ENCODE measurements at places on chromosomes 2 and 18.

DNA sequence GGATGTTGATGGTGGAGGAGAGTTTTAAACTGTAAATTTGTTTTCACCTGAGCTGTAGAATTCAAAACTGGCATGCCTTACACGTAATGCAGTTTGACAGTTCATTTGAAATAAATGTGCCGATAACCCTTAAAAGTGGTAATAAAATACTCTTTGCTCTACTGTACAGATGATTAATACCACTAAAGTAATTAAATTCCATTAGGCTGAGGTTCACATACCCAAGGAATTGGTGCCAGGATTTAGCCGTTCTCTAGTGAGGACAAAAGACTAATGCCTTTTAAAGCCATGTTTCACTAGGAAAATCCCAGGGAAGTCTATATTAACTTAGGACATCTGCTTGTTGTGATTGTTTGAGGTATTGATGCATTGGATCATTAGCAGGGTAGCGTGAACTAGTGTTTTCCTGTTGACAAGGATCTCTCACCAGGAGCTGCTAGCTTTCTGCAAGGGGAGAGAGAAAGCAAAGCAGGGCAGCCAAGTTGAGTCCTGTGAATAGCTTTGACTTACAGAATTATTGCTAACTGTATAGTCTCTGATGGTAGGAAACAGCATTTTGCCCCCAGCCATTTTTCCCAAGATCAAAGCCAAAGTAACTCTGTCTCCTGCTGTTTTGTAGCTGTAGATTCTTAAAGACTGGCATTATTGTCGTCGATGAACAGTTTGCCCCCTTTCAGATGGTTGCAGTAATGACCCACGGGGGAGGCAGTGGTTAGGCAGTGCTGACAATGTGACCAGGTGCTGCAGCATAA, 280.9 kb upstream of the FANCL start:
- no peak for DNase-seq

- DNase-seq, result peak; percentile 38
Measured at GRCh38 chr2:51597086-51597485, 565.2 kb upstream of the NRXN1 start.

- no peak for DNase-seq
Measured at GRCh38 chr18:31204166-31204565, 41.5 kb upstream of the DSC1 start.

- DNase-seq, result no peak
Measured at GRCh38 chr2:239192975-239193374, 207.8 kb downstream of the HDAC4 start.

GRCh38 chr2:109380502-109381326, 233.1 kb downstream of the SEPTIN10 start:
- DNase-seq, result no peak

DNA sequence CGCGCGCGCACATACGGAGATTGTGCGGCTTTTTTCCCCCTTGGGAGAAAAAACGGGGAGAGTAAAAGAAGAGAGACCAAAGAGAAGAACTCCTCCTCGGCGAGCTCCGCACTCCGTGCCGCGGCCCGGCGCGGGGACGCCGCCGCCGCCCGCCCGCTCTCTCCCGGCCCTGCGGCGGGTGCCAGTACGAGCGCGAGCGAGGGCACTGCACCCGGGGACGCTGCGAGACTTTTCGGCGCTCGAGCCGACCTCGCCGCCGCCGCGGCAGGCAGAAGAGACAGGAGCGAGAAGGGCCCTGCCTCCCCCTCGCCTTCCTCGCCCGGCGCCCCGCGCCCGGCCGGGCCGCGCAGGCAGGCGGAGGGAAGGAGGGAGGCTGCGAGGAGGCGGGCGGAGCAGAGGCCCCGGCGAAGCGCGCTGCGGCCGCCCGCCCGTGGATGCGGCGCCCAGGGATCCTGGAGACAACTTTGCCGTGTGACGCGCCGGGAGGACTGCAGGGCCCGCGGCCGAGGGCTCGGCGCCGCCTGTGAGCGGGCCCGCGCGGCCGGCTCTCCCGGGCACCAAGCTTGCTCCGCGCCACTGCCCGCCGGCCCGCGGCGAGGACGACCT, 857 bp upstream of the INHBB start:
- no peak for DNase-seq

DNA sequence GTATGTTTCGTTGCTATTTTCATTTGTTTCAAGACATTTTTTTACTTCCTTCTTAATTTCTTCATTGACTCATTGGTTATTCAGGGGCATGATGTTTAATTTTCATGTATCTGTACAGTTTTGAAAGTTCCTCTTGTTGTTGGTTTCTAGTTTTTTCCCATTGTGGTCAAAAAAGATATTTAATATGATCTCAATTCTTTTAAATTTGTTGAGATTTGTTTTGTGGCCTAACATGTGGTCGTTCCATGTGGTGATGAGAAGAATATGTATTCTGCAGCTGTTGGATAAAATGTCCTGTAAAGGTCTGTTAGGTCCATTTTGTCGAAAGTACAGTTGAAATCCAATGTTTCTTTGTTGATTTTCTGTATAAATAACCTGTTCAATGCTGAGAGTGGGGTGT, 110.3 kb upstream of the MAP4K4 start:
- no peak for DNase-seq

DNA sequence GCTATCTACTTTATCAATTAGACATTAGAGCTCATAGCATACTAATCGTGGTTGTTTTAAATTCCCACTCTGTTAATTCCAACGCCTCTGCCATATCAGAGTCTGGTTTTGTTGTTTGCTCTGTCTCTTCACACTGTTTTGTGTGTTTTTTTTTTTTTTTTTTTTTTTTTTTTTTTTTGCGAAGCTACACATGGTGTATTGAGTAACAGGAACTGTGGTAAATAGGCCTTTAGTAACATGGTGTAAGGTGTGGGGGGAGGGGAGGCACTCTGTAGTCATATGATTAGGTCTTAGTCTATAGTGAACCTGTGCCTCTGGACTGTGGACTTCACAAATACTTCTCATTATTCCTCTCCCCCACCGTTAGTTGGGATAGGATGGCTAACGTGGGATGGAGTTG, 370.7 kb upstream of the RAB12 start:
- no peak for DNase-seq

DNA sequence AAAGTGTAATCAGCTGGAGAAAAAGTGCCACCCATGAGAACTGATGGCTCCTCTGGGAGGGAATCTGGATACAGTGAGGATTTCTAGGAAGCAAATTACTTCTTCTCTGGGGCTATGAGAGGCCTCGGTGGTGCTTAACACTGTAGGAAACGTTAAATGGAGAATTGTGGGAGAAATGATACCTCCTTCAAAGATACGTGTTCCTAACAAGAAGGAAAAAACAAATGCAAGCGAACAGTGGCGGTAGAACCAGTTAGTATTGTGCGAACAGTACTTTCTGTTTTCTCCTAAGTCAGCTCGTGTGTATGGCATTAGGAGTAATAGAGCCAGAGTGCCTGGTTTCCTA, 587 bp upstream of the MTIF2 start:
- no peak for DNase-seq

GRCh38 chr18:69584429-69584828, 183.7 kb downstream of the DOK6 start:
- DNase-seq, result no peak

- no peak for DNase-seq
Measured at GRCh38 chr18:41347057-41347456, 608.0 kb upstream of the PIK3C3 start.

DNA sequence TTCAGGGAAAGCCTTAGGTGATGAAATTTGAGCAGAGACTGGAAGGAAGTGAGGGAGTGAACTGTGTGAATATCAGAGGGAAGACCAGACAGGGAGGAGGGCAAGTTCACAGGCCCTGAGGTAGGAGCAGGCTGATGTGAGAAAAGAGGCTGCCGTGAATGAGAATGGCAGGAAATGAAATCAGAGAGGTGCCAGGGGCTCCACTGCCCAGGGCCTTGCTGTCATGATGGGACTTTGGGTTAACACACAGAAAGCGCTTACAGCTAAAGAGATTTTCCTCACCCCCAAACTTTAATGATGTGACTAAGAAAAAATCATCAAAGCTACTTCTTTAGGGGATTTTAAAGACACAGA, 53.8 kb downstream of the MARCHF4 start:
- DNase-seq, result no peak

All from MM.1S (cell line).